ENCODE measurements at places on chromosomes 13 and 19.

GRCh38 chr19:1945899-1946298 is 4.9 kb downstream of the CSNK1G2 start:
- DNase-seq: no peak

DNA sequence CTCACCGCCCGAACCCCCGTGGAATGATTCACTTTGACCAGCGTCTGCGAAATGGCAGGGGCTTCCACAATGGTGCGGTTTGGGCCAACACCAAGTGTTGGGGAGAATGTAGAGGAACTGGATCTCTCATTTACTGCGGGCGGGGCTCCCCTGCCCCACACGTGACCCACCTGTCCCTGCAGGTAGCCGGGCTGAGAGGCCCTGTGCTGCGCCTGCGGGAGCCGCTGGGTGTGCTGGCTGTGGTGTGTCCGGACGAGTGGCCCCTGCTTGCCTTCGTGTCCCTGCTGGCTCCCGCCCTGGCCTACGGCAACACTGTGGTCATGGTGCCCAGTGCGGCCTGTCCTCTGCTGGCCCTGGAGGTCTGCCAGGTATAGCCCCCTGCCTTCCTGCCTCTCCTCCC is 5.8 kb upstream of the FLT3LG start:
- no peak for DNase-seq

GRCh38 chr13:98556968-98557631 is 19.8 kb downstream of the STK24 start:
- DNase-seq: no peak

DNA sequence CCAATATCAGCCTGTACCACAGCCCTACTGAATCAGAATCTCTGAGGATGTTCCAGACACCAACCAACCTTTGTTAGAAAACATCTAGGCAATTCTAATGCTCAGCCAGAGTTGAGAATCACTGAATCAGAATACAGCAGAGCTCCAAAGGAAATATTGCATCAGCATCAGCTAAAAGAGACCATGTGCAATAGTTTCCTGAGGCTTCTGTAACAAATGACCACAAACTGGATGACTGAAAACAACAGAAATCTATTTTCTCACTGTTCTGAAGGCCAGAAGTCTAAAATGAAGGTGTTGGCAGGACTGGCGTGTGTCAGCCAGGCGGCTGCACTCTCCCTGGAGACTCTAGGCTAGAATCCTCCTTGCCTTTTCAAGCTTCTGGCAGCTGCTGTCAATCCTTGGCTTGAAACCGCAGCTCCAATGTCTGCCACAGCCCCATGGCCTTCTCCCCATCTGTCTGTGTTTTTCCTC is 1.2 kb upstream of the DCT start:
- DNase-seq: no peak

DNA sequence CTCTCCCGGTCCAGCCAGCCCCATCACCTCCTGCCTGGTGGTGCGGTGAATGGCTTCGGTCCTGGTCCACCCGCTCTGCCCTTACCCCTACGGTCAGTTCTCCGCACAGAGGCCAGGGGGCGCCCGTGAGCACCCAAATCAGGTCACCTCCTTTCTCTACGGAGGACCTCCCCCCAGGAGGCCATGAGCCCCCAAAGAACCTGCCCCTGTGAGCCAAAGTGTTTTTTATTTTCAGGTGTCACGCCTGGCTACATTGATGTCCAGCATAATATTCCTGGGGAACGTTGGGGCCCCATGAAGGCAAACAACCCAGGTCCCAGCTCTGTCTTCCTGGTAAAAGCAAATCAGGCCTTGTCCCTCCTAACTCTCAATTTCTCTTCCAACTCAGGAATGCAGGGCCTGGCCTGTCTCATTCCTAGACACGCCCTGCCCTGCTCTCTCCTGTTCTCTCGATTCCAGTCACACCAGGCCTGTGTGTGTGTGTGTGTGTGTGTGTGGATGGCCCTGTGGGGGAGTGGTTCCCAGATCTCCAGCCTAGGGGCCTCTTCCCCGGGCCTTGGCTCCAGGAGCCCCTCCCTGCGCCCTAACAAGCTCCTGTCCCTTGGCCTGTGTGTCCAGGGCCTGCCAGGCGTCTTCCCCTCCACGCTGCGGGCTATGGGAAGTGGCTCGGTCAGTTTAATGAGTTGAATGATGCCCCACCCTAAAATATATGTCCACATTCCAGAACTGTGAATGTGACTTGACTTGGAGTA is 9.7 kb upstream of the GIPC1 start:
- DNase-seq: peak; percentile 49

GRCh38 chr19:16637535-16637934 is 9.5 kb upstream of the MED26 start:
- no peak for DNase-seq

All from stimulated activated CD8-positive, alpha-beta memory T cell treated with anti-CD3 and anti-CD28 coated beads, Interleukin-7, amount 100 ng/mL, for 24 hours (primary cell).